ENCODE measurements at places on chromosomes 1 and 21.

DNA sequence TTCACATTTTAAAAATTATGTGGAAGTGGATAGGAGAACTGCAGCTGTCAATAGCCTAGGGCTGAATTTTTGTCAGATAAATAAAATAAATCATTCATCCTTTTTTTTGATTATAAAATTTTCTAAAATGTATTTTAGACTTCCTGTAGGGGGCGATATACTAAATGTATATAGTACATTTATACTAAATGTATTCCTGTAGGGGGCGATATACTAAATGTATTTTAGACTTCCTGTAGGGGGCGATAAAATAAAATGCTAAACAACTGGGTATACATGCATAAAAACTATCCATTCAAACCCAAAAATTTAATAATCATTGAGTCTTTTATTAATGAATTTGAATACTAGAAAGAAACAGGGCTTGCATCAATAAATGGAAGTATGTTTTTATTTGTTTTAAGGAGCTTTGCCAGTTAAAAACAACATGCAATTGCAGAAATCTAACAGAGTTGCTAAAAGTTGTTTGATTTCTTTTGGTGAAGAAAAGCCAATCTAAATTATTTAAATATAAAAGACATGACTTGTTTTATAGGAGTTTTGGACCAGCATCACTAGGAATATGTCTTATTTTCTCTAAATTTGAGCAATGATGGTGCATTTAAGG is 31.4 kb downstream of the CLCA1 start:
- no peak for DNase-seq

DNA sequence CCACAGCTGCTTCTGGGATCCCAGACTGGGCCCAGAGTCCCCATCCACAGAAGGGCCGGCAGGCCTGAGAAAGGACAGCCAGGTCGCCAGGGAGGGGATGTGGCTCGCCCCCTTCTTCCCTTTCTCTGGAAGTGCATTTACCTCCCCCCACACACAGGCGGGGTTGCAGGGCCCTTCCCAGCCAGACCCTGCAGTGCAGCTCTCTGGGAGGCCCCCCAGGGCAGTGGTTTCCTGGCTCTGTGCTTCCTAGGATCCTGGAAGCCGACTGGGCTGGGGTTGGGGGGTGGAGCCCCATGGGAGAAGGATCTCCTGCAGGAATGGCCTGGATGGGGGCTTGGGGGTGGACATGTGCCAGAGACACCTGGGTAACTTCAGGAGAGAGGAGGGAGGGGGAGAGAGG is 4.2 kb upstream of the COL6A1 start:
- DNase-seq: no peak

DNA sequence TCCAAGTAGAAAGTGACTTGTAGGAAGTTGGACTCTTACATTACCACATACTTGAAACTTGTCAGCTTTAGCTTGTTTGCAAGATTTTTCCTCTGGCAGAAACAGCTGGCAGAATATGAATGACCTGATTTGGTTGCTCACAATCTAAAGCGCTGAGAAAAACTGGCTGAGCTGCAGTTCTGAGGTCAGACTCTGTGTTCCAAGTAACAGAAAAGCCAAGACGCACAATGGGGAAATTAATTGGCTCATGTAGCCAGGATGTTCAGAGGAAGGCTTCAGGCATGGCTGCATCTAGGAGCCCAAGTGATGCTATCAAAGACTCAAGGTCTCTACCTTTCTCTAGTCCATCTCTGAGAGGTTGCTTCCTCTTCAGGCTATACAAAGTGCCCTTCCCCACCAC is 27.0 kb downstream of the ALPL start:
- DNase-seq: no peak

GRCh38 chr1:93585059-93585966 is 96.3 kb downstream of the BCAR3 start:
- no peak for DNase-seq

DNA sequence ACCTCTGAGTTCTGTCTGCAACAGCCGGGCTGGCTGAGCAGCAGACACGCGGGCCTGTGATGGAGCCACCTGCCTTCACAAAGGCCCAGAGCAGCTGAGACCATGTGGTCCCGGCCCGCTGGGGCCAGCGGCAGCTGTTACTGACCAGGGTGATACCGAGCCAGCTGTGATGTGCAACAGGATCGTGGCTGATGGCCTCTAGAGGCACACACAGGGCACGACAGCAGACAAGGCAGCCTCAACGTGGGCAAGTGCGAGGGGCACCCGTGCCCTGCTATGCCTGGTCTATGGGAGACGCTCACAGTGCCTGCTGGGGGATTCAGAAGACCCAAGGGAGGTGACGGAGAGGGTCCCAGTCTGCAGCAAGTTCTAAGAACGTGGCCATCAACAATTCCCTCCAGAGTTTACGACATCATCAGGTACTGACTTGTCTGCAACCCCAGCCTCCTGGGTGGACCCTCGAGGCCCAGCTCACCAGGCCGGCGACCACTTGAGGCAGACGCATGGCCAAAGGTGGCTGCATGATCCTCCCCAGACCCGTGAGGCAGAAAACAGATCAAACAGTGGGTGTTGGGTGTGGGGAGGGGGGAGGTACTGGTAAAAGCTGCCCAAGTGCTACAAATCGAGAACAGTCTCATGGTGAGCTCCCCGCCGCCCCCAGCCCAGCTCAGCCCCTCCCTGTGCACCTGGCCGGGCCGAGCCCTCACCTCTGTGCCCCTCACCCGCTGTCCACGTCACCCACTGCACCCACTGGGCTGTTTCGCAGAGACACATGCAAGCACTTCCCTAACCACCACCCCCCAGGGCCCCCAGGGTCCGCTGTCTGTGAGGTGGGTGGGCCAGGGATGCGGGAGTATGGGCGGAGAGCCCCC is 6.0 kb downstream of the POFUT2 start:
- DNase-seq: no peak

DNA sequence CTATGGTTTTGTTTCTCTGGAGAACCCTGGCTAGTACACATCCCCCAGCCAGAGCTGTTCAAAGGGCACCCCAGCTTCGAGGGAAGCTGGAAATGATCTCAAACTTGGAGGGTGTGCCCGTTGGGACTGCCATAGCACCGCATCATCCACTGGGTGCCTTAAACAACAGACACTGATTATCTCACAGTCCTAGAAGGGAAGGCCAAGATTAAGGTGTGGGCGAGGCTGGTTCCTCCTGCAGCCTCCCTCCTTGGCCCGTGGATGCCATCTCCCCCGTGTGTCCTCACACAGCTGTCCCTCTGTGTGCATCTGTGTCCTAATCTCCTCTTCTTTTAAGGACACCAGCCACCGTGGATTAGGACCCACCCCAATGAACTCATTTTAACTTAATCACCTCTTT is 4.2 kb upstream of the IBA57 start:
- DNase-seq: no peak

DNA sequence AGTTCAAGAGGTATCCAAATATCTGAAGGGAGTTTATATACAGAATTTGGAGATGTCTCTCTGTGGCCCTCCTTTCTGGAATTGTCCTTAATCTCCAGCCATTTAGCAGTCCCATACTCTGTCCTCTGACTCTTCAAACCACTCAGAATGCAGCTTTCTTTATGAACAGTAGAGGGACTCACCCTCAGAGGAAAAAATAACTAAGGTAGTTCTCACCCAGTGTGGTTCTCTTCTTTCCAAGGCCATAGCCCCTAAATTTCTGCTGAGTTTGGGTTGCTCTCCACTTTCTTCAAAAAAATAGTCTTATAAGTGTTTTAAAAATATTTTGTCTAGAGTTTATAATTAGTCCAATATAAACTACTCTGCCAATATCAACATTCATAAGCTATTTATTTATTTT is 369.7 kb downstream of the MATN1 start:
- no peak for DNase-seq

DNA sequence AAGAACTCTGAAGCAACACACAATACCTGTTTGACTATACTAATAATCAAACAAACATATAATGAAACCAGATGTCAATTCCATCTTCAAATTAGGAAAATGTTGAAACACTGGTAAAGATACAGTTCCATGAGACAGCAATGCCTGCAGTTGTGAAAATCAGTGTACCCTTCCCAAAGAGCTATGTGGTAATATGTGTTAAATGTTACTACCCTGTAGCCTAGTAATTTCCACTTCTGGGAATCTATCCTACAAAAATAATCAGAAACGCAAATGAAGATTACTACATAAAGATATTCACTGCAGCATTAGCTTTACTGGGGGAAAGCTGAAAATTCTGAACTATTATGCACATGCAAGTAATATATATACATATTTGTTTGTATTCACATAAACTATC is 16.9 kb downstream of the GLIS1 start:
- no peak for DNase-seq

GRCh38 chr1:9198538-9199361 is 35.8 kb upstream of the H6PD start:
- DNase-seq: no peak

DNA sequence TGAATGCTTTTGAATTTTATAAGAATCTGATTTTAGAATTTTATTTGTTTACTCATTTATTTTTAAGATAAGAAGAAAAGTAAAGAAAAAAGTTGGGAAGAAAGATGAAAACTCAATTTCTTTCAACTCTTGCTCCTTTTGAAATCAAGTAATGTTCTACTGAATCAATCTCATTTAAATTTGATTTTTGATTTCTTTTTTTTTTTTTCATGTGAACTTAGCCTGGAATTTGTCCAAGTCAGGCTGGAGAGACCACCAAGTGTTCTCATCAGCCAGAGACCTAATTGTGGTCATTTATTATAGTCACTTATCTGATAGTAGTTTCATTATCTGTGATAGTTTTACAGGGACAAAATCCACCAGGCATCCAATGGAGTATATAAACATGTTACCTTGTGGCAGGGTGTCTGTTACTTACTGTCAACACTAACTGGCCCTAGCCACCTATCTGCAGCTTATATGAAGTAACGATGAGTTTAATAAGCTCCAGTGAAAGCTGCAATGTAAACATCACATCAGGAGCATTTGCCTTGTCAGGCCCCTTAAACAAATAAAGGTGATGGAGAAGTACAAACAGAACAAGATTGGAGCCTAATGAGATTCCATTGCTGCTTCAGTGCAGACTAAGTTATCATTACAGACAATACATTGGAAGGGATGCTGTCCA is 39.2 kb downstream of the HLX start:
- DNase-seq: no peak

DNA sequence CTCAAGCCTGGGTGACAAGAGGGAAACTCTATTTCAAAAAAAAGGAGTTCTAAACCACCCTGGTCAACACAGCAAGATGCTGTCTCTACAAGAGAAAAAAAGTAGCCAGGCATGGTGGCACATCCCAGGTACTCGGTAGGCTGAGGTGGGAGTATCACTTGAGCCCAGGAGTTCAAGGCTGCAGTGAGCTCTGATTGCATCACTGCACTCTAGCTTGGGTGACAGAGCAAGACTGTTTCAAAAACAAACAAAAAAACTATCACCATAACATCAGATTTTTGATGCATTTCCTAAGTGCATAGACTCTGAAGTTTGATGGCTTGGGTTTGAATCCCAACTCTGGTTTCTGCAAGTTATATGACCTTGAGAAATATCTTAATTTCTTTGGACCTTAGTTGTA is 9.6 kb downstream of the ELOA start:
- no peak for DNase-seq

GRCh38 chr1:59428828-59429227 is 131.9 kb downstream of the FGGY start:
- no peak for DNase-seq

DNA sequence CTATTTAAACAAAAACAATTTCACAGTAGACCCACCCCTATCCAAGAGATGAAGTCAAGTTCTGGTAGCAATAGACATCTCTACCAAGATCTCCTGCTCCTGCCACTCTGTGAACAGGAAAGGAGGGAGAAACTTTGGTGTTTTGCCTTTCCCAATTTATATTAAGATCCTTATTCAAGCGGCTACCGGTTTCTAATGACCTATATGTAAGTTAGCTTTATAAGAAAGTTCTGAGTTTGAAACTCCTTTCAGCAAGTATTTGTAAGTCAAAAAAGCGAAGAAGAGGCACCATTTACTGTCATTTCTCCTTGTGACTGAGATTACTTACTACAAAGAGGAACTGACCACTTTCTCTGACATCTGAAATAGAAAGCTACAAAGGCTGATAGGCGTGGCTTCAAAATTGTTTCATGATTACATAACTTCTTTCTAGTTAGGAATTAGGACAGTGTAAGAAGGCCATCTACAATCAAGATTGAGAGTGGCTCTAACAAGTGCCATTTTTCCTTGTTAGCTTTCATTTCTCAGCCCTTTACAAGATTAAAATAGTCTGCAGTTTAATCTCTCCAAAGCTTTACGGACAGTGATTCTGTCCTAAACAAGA is at the start of gene MNDA:
MNDA (plus strand) TSS at position 448 of the 604 bp plus-strand sequence. CDS start 10,803 bp downstream, outside the sequence.
- no peak for DNase-seq

GRCh38 chr1:68051475-68051874 is 1.0 kb upstream of the DIRAS3 start:
- no peak for DNase-seq

DNA sequence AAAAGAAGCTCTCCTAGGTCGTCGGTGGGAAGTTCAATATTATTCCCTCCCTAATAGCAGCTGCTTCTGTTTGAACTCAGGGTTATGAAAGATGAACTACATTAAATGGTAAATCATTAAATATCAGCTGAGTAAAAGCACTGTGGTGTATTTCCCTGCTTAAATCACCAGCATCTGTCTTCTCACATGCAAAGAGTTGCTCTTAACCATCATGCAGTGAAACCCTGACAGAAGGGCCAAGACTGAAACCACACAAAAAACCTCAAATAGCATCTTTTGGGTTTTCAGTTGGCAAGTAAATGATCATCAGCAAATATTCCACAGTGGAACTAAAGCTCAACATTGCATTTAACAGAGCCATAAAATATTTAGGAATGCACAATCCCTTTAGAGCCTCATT is 380.0 kb upstream of the ADGRL2 start:
- no peak for DNase-seq

DNA sequence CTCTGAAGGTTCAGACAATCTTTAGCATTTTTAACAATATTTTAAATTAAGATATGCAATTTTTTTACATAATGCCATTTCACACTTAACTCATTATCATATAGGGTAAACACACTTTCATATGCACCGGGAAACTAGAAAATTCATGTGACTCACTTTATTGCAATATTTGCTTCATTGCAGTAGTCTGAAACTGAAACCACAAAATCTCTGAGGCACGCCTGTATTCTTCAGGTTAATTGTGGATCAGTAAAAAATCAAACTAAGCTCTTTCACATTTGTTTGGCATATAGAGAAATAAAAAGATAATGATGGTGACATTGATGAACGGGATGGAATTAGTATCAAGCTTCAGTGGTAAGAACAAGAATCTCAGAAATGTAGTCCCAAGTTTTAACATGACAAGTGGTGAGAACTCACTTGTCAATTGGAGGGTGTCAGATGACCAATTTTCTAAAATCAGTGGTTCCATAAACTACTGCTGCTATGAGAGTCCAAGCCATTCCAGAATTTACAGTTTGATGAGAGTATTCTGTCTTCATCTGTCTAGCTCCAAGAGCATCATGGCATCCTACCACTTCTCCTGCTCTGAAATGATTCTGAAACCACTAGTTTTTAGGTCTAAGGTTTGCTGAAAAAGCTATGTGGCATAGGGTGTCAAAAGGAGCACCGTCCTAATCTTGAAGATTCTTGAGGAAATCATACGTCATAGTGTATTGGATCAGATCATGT is 281.0 kb downstream of the PTPRC start:
- no peak for DNase-seq

GRCh38 chr21:43654806-43655489 is 4.3 kb downstream of the HSF2BP start:
- no peak for DNase-seq
